Hematopoietic multipotent progenitor cell (in vitro differentiated cells): ENCODE measurements at places on chromosomes 5 and 9.
A peak's percentile ranks its signal among the peaks of the same experiment; 100 is the strongest.

GRCh38 chr5:67095346-67096171 lies 101.0 kb downstream of the CD180 start:
- peak; percentile 41 for DNase-seq

DNA sequence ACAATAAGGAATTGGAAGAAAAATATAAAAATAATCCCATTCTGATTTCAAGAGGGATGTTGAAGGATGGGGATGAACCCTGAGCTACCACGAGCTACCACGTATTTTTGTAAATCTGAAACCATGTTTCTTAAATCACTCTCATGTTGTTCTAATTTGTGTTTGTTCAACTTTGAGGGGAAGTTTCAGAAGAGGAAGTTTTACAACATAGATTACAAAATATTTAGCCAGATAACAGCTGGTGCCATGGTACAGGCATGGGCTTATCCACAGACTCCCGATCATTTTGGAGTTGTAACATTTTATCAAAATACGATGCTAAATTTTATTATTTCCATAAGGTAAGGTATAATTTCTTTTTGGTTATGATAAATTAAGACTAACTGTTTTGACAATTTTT lies 15.2 kb downstream of the CCDC125 start:
- no peak for DNase-seq

DNA sequence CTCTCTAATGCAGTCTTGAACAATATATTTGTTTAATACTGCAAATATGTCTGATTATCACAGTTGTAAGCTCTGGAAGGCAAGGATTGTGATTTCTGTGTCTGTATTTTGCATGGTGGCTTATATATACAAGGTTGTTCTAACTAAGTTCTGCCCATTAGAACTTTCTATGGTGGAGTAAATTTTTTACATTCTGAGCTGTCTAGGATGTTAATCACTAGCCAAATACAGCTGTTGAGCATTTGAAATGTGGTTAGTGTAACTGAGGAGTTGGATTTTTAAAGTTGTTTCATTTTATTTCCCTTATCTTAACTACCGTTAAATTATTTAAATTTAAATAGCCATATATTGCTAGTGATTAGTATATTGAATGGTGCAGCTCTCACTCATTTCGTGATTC lies 64.3 kb upstream of the DMRTA1 start:
- DNase-seq: no peak

DNA sequence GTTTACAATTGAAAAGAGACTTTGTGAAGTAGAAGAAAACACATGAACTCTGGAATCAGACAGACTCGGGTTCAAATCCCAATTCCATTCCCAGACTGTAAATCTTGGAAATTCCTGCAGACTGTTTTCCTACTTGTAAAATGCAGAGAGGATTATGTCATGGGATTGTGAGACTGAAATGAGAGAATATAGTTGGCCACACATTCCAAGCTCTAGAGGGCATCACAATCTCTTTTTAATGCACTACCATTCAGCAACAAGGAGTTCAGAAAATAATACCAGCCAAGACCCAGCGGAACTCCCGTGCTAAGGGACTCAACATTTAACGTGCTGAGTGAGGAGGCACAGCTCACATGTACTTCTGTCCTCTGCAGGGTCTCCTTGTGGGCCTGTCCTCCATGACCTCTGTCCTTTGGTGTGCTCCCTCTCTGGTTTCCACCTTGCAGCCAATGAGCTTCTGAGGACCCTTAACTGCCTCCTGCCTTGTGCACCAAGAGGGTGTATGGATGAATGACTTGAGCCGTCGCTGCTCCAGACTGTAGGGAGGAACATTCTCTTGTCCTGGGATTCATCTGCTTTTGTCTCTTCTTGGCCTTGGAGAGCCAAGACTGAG lies 263.5 kb downstream of the NTRK2 start:
- no peak for DNase-seq

DNA sequence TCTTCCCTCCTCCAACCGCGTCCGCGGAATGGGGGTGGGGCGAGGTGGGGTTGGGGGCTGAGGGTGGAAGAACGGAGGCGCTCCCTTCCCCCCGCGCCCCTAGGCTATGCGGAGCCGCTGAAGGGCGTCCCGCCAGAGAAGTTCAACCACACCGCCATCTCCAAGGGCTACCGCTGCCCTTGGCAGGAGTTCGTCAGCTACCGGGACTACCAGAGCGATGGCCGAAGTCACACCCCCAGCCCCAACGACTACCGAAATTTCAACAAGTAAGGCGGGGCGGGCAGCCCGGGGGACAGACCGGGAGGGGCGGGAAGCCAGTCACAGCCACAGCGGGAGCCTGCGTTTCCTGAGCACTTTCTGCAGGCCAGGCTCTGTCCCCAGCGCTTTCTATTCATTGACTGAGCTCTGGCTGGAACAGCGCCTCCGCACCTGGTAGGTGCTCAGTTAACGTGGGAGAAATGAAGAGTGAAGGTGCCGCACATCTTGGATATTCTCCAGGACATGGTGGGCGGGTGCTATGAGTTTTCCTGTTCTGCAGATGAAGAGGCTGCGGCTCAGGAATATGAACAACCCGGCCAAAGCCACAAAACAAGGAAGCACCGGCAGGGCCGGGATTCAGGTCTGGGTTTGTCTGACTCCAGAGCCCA lies 11.3 kb downstream of the MYOZ3 start:
- peak; percentile 68 for DNase-seq

GRCh38 chr5:151741678-151742423 lies 16.6 kb downstream of the ATOX1 start:
- no peak for DNase-seq

DNA sequence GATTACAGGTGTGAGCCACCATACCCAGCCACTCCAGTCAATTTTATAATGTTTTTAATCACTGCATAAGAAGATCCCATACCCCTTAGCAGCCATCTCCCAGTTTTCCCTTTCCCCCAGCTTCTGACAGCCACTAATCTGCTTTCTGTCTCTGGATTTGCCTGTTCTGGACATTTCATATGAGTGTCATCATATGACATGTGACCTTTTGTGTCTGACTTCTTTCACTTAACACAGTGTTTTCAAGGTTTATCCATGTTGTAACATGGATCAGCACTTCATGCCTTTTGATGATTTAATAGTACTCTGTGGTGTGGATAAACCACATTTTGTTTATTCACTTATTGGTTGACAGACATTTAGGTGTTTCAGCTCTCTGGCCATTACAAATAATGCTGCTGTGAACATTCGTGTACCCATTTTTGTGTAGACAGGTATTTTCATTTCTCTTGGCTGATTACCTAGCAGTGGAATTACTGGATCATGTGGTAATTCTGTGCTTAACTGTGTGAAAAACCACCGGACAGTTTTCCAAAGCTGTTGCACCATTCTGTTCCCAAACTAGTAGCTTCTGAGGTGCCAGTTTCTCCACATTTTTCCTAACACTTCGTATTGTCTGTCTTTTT lies 8.6 kb downstream of the SUSD3 start:
- no peak for DNase-seq

GRCh38 chr5:172598251-172599203 lies 42.5 kb upstream of the NEURL1B start:
- no peak for DNase-seq

GRCh38 chr5:56837381-56837780 lies 22.0 kb downstream of the MAP3K1 start:
- DNase-seq: no peak

DNA sequence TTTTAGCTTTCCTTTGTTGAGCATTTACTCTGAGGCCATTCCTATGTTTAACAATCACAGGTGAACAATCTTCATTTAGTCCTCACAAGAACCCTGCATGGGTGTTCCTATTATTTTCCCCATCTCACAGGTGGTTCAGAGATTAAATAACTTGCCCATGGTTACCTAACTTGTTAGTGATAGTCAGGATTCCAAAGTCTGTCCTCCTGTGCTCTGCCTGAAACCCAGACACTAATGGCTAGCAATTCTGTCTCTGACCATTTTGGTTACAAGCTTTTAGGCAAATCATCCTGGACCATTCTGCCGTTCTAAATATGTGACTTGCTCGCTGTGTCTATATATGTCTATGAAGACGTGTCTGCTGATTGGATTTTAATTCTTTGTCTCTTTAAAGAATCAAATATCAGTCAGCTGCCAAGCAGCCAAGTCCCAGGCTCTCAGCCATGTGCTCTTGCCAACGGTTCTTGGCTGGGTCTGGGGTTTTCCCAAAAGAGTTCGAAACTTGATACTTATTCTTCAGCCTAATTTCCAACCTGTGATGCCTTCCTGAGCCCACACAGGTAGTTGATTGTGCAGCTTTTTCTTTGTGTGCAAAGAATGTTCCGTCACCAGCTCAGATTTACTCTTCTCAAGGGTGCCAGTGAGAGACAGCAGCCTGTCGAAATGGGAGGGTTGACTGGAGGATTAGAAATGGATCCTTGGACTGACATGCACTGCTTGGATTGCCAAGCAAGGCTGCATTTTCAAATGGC lies 121.7 kb downstream of the NREP start:
- DNase-seq: no peak

DNA sequence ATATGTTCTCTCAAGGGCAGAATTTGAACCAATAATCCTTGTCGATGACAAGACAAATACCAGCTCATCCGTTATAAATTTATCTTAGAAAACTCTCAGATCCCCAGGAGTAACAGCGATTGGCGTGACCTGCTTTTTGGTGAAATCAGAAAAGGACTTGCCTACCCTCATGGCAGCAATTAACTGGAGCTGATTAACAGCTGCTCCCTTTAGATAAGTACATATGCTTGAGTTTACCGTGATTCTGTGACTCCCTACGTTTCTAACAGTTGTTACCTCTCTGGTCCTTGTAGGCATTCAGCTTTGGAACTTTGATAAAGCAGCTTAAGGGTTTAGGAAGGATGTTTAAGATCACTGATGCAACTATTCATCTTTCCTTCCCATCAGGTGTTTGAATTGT lies 2.6 kb downstream of the INVS start:
- DNase-seq: no peak

DNA sequence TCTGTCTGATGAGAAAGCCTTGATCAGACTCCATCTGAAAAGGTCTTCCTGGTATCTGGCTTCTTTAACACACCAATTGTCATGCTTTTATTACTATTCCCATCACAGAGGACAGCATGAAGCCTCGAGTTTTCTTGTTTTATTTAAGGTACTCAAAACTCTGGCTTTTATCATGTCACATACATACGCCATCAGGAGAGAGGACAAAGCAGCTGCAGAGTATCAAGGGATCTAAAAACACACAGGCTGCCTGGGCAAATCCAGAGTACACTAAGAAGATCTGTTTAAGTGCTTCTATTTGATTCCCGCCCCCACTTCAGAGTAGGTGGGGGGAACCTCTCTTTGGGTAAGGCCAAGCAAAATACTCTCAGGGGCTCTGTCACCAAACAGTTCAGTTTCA lies 277.2 kb downstream of the SPOCK1 start:
- no peak for DNase-seq

DNA sequence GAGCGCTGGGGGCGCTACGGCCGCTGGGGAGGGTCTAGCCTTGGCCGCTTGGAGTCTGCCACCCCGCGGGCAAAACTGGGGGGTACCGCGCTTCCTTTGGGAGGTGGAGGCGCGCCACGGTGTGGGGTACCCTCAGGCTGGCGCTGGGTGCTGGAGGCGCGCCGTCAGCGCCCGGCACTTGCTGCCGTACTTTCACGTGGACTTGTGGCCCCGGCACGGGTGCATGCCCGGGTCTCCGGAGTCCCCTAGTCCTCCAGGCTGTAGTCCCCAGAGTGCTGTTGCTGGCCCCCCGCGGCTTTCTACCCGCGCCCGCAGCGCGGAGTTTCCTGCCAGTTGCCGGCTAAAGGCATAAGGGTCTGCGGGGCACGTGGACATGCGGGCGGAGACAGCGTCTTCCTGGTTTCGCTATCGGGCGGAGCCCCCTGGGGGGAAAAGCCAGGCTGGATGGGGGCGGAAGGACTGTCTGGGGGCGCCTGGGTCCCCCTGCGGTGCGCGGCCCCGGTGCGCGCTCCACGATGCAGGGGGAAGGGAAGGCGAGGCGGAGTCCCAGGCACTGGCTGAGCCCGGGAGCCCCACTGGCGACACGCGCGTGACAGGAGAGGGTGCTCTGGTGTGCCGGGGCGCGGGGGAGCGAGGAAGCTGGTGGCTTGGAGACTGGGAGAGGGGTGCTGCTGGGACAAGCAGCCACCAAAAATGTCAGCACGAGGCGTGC lies 666 bp downstream of the PPARGC1B start:
- peak; percentile 21 for DNase-seq

GRCh38 chr5:129094924-129095899 lies 663 bp downstream of the ISOC1 start:
- DNase-seq: peak; percentile 9

DNA sequence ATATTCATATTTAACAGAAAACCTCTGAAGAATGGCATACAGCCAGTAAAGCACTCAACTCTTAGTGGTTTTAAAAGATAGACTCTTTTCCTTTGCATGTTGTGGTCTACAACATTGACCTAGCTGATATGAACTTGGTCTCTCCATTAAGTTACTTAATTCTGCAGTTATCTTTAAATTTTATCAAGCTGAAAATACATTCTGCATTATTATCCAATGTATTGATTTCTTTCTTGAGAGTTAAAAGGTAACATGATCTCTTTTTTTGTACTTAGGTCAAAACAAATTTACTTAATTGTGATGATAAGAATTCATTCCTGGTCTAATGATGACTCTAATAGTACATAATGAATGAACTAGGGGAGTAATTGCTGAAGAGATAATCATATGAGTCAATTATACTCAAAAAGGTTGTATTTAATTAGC lies 132.9 kb downstream of the STARD4 start:
- DNase-seq: no peak

DNA sequence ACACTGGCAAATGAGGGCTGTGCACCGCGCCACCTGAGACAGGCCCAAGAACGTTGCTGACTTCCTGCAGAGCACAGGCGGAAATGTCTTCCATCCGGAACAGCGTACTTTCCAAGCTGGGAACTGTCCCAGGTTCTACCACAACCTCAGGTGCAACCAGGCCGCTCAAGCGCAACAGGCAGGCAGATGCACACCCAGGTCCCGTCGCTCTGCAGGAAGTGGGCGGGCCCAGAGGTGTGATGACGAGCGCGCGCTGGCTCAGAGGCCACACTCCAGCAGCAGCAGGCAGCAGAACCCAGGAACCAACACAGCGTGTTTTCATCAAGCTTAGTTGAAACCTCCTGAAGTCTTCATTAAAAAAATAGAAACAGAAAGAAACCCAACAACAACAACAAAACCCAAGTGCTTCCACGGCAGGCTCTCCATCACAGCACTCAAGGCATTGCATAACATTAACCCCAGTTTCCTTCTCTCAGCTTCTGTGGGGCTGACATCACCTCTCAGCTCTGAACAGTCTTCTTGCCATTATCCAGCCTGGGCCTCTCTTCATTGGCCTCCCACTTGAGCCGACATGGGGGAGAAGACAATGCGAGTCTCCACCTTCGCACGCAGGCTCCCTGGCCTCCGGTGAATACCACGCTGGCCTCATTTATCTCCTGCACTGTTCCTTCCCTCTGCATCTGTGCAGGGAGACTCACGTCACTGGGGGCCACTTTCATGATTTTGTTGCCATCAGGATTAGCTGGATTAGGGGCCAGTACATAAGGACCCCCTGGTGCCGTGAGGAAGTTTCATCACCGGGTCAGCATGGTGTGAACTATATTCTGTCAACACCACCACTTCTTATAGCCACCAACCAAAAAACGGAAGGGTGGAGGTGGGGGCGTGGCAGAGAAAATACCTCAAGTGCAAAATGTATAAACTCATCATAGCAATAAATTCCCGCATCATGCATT lies 22.1 kb downstream of the PTCH1 start:
- no peak for DNase-seq
